Memory B cell (primary cell): ENCODE measurements at places on chromosomes 12 and 14.

- DNase-seq = no peak
These were observed 148.4 kb upstream of the SYT10 start for GRCh38 chr12:33587784-33588712.

- DNase-seq = no peak
These were observed 3.6 kb upstream of the TNFRSF1A start for GRCh38 chr12:6345319-6346091.

DNA sequence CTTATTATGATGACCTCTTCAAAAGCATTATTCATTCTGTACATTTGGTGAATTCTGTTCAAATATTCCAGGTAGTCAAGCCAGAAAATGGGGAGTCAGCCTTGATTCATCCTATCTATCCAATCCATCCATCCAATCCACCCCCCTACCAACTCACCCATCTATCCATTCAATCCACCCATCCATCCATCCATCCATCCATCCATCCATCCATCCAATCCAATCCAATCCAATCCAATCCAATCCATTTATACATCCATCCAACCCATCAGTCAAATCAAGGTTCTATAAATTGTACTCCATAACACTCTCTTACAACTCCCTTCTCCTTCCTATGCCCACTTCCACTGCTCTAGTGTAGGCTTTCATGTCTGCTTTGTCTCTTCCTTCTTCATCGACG lies 35.8 kb upstream of the GRIP1 start:
- DNase-seq = no peak

DNA sequence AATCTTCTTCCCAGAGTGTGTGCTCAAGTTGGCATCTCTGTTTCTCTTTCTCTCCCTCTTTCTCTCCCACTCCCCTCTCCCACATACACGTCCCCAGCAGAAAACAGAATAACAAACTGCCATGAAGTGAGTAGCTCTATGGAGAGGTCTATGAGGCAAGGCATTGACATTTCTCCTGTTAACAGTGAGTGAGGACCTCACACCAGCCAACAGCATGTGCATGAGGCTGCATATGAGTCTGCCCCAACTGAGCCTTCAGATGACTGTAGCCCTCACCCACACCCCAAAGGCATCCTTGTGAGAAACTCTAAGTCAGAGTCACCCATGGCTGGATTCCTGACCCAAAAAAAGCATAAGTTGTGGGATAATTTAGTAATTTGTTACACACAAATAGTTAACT lies 50.4 kb downstream of the MAGOHB start:
- DNase-seq = no peak

DNA sequence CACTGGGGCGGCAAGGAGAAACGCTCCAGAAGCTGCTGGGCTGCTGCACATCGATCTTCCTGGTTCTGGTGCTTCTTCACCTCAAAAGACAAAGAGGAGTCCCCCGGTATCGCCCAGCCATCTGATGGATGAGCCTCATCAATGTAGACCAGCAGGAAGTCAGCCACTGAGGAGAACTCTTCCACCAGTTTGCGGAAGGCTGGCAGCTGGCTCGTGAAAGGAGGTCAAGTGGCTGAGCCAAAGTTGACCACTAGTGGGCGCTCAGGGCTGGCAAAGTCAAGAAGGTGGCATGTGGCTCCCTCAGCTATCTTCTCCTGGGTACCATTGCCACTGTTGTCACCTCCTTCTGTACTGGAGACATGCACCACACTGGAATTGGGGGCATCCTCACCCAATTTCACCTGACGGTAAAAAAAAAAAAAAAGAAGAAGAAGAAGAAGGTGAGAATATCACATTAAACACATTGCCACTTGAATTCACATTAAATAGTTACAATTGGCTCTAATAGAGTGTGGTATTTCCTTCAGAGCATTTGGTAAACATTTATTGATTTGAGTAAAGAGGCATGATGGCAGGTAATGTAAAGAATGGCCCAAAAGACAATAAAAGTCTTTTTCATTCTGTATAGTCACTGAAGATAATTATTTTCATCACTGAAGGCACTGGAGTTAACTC lies 8.3 kb downstream of the DIO2 start:
- no peak for DNase-seq

DNA sequence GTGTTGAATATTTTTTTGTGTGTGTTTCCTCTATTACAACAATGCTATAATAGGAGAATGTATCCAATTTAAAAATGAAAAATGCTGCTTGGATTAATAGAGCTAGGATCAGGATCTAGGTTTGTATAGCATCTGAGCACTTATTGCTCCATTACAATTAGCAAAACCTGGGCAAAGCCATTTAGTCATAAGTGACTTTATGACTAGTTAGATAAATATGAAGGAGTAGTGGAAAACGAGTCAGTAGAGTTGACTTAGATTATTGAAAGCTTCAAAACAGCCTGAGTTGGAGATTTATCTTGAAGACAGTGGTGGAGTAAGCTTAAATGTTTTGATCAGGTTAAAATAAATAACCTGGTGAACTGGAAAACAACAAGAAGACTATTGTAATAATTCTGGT lies 2.8 kb downstream of the MED21 start:
- DNase-seq = no peak

DNA sequence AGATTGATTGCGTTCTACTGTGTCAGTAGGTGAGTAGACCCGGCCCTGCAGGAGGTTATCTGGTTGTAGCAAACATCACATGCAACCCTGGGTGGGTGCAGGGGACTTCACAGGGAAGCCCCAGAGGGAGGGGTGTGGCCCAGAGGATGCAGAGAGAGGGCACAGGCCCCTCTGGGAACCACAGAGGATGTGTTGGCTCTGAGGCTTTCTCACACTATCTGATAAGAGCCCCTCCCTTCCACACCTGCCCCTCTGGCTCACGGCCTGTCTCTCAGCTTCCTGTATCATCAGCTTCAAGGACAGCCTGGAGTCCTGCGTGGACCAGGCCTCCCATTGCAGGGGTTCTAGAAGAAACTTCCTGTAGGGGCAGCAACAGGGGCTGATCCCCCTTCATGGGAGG lies 101.9 kb downstream of the RIN3 start:
- peak; percentile 71 for DNase-seq

GRCh38 chr12:57936513-57936883 lies 4.9 kb upstream of the ATP23 start:
- no peak for DNase-seq

DNA sequence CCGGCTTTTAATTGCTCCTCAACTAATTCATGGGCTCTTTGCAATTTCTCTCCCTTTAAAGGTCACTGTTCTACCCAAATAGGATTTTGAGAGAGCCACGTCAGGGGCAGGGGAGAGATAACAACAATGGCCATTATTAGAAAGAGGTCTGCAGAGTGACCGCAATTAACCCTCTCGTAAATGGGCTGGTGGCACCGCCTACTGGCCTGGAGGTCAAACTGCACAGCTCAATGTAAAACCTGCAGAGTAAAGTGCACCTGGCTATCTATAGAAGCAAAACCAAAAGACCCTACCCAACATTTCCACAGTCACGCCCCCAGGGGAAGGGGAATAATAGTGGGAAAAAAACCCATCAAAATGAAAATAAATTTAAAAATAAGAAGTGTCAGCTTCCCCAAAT lies 21.6 kb upstream of the CLEC4E start:
- no peak for DNase-seq

DNA sequence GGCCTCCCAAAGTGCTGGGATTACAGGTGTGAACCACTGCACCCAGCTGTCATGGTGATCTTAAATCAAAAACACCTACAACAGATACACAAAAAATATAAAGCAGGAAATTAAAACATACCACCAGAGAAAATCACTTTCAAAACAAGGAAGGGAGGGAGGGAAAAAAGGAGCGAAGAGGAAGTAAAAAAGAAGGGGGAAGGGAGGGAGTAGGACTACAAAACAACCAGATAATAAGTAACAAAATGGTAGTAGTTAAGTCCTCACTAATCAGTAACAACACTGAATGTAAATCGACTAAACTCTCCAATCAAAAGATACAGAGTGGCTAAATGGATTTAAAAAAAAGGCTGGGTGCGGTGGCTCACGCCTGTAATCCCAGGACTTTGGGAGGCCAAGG lies 89.0 kb downstream of the SH2B3 start:
- no peak for DNase-seq

GRCh38 chr12:97638739-97639138 lies 176.1 kb downstream of the RMST start:
- DNase-seq = no peak

DNA sequence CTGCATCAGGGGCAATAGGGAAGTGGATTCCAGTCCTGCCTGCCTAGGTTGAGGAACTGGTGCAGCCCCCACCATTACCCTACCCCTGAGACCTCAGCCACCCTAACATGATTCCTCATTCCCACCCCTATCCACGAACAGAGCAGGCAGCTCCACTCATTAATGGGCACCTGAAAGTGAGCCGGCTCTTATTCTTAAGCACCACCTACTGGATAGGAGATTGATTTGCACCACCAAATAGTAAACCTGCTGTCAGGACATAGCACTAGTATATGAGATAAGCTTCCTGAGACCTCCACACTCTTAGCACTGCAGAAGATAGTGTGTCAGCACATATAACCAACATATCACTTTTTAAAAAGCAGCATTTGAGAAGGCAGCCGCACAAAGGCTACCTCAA lies 573.2 kb downstream of the SOX5 start:
- DNase-seq = no peak

GRCh38 chr14:59484639-59485175 lies 390 bp downstream of the JKAMP start:
- no peak for DNase-seq

DNA sequence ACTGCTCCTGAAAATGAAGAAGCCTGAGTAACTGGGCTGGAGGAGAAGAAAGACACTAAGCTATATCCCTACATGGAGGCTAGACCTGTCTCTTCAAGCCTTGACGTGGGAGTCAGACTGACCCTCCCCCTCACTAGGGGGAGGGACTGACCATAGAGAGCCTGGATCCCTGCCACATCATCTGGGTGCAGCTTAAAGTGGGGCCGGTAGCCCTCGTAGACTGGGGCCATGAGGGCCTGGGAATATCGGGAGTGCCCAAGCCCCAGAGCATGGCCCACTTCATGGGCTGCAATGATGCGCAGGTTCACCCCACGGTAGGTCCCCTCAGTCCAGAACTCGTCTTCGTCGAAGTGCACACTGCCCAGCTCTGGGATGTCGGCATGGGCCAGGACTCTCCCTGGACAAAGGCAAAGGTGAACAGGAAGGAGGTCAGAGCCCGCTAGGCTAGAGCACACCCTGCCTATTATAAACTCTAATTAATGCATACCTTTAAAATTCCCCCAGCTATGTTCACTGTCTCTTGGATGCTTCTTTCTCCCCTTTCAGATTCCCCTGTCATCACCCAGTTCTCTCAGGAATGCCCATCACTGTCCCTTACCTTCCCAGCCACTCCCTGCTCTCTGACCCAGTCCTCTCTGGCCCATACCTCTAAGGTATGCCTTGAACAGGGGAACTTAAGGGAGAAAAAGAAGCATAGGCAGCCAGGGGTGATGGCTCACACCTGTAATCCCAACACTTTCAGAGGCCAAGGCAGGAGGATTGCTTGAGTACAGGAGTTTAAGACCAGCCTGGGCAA lies 3.2 kb downstream of the MMP19 start:
- DNase-seq = no peak

GRCh38 chr12:56333197-56333678 lies 562 bp downstream of the PAN2 start:
- no peak for DNase-seq

DNA sequence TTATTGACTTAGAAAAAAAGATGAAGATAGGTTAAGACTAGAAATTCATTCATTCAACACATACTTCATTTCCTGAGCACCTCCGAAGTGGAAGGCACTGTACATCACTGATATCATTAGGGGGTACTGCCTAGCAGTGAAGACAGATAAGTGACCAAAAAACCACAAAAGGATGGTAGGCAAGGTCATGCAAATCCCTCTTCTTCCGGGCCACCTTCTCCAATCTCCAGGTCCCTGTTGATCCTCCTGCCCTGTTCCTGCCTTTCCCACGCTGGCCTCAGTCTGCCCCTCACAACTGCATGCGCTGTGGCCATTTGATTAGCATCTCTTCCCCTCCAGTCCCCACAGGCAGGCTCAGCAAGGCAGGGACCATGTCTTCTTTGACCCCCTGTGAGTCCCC lies 60.8 kb downstream of the SETD3 start:
- no peak for DNase-seq

DNA sequence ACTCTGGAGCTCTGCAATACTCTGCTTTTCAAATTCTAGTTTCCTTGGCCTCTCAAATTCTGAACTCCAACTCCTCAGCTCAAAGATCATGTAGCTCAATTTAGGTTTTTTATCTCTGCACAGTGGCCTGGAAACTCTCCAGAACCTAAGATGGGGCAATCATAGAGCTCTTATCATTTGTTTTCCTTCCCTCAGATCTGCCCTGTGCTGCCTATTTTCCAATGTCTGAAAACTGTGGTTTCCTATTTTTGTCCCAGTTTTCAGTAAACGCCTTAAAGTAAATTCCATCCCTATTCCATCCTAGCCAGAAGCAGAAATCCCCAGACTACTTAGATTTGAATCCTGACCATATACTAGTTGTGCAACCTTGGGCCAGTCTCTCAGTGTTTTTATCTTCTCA lies 73.2 kb downstream of the CEP83 start:
- DNase-seq = no peak

DNA sequence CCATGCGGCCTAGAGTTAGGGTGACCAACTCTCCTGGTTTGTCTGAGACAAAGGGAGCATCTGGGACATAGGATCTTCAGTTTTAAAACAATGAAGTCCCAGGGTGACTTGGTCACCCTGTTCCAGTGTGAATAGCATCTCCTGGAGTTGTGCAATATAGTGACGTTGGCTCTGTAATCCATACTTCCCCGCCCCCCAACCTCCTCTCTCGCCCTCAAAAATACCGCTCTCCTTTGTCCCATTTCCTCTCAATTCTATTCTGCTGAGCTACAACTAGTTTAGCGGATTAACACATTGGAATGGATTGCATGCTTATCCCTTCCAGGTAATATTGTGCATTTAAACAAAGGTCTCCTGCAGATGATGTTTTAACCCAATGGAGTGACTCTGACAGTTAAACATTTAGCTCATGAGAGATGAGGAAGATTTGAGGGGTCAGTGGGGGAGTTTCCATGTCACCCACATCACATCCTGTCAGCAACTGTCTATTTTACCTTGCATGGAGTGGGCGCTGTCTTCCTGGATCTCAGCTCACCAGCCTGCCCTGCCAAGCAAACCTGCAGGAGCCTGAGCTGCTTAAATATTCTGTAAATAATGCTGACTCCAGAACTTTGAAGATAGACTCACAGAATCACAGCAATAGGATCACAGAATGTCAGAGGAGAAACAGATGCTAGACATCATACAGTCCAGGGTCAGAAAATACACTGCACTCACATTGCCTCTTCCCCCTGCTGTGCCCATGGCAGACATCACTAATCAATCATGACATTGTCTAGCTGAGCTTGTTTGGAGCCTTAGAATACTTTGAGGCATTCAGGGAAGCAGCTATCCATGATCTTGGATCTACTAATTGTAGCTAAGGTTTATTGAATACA lies 43.0 kb downstream of the MAP1LC3B2 start:
- DNase-seq = no peak
